IMR-90 (cell line): ENCODE measurements at places on chromosomes 3 and 15.

DNA sequence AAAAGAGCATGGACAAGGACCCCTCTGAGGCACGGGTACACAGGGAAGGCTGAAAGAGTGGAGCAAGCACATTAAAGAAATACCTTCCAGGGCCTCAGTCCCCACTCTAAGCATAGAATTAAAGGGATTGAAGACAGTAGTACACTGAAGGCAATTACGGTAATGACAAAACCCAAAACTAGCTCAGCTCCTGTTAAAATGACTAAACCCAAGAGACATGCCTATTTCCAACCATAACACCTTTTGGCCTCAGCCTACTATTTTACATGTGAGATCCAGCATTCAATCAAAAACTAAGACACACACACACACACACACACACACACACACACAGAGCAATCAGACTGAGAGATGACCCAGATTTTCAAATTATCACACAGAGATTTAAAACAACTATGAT, 19.8 kb downstream of the MAP4 start:
- no peak for DNase-seq

- peak; percentile 30 for DNase-seq
These were observed 896.0 kb downstream of the MCTP2 start for GRCh38 chr15:95127356-95127755.

DNA sequence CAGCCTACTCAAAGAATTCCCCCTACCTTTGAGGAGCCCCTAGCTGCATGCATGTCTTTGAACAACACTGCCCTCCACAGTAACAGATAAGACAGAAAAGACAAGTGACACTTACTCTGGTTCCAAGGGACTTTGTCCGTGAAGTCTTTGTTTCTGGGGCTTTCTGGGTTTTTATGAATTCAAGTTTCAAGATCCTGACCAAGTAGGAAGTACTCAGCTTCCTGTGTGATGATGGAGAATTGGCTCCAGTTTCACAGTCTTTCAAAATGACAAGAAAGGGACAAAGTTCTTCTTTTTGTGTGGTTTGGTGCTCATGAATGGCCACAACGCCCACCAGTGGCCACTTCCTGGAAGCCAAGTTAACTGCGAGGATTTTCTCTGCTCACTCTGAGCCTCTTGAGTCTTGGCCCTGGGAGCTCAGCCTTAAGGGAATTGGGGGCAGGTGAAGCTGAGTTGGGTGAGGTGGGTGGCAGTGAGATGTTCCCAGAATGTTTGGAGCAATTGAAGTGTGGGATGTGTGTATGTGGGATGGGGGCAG, at the start of gene CCR1:
Gene CCR1 (minus strand): TSS at position 147 of the 538 bp plus-strand sequence. CDS start 4,000 bp downstream, outside the sequence.
- DNase-seq: peak; percentile 10

GRCh38 chr15:89175617-89176191, 45.7 kb downstream of the RLBP1 start:
- no peak for DNase-seq

- DNase-seq: no peak
These were observed 255.6 kb downstream of the ZNF621 start for GRCh38 chr3:40780291-40780924.

GRCh38 chr3:117995842-117996437, 1038.7 kb downstream of the IGSF11 start:
- DNase-seq: peak; percentile 26

GRCh38 chr3:157261000-157261399, 101.1 kb upstream of the CCNL1 start:
- DNase-seq: no peak

- DNase-seq: no peak
These were observed 38.7 kb downstream of the SEMA3G start for GRCh38 chr3:52406231-52406661.

- DNase-seq: peak; percentile 22
These were observed 701 bp downstream of the OSBPL11 start for GRCh38 chr3:125594581-125595011.

DNA sequence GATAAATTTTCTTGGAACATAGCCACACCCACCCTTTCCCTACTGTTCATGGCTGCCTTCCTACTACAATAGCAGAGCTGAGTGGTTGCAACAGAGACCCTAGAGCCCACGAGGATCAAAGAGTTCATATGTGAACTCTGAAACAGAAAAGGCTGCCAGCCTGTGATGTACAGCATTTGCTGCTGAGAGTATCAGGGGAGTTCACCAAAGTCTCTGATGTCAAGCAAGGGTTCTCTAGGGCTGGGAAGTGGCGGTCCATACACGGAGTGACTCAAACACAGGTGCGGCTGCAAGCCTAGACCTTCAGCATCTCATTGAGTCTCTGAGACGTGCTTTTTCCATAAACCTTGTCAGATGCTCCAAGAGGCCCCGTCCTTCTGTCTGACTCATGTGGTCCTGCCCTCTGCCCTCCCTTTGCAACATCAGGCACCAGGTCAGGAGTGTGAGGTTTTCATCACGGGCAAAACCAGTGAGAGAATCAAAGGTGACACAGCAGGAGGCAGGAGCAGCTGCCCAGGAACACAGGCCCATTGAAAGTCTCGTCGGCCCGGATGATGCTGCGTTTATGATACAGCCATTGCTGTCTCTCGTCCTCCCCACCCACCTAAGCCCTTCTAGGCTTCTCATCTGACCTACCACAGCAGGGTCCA, 42.9 kb downstream of the PCSK6 start:
- no peak for DNase-seq

DNA sequence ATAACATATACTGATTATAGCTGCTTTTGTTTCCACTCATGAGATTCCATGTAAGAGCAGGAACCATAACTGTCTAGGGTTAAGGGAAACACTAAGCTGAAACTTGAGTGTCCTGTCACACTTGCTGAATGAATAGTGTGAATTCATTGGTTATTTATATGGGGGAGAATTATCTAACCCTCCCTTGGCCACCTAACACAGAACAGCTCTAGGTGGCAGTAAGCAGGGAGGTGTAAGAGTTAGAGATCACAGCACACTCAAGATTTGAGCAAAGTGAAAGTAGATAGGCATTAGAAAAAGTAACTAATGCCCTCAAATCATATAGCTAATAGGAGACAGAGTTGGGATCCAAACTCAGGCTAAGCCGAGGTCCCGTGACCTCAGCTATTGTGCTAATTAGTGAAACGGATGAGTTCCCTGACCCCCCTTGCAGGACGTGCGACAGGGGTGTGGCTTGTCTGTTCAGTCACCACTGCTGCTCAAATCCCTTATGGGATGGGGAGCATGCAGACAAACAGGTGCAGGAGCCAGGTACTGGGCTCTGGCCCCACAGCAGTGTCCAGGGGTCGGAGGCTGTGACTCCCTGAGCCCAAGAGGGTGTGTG, 27.7 kb upstream of the ANO10 start:
- DNase-seq: no peak

- no peak for DNase-seq
These were observed 120.5 kb upstream of the PROK2 start for GRCh38 chr3:71905426-71905825.

- DNase-seq: peak; percentile 47
These were observed 36.8 kb downstream of the CA12 start for GRCh38 chr15:63344731-63345390.

GRCh38 chr3:3177861-3178497, 1.5 kb downstream of the CRBN start:
- peak; percentile 12 for DNase-seq

DNA sequence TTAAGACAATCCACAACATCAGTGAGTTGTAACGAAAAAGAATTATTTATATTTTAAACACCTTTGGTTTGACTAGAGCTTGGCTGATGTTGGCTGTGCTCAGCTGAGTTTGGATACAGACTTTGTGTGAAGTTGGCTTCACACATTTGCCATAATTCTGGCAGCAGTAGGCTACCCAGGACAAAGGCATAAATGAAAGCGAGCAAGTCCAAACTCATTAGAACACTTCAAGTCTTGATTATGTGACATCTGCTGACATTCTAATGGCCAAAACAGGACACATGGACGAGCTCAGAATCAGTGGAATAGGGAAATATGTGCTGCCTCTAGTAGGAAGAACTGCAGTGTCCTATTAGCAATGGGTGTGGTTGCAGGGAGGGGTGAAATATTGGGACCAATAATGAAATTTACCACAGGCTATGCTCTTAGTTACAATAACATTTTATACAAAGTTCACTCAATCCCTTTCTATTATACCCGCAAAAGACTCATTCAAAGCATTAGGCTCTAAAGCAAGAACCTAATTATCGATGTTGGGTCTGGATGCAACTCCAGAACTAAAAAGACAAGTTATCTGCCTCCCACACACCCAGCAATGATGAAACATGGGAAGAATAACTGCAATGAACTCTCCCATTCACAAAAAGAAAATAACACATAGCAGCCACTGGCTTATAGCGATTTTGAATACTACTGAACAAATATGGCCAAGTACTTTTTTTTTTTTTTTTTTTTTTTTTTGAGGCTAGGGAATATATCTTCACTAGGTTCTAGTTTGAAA, 493.9 kb upstream of the RASGRP1 start:
- DNase-seq: no peak

DNA sequence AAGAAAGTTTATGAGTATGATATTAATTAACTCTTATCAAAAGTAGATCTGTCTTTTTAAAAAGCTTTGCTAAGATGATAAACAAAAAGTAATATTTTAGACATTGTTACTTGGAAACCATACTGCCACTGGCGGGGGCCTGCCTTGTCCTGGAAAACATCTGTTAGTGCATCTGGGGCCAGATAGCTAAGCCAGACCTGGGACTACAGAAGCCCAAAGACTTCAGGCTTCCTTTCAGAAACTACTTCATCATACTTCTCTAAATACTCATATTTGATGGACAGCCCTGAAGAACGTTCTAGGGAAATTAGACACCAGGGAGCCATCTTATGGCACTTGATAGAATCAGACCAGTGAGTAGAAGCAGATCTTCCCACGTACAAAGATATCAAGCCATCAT, 795.4 kb upstream of the SEMA6D start:
- DNase-seq: no peak

DNA sequence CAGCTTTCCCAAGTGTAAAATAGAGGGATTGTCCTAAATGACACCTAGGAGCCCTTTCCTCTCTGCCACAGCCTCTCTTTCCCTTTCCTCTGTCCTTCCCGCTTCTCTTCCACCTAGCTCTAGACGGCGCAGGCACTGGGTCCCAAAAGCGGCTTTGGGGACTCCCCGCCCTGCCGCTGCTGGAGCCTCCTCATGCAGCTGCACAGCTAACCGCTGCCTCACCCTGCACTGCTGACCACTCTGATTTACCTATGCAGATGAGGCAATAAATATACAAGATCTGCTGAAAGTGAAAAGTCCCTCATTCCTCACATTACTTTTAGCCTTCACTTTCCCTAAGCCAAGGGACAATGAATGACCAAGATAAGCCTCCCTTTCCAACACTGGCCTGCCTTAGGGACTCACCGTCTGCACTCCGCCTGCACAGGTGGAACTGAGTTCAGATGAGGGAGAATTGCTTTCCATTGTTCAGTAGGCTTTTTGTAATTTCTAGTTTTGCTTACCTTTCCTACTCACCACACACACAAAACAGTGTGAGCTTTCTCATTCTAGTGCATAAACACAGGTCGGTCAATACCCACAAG, 197.5 kb upstream of the BCL6 start:
- no peak for DNase-seq

GRCh38 chr3:170189398-170190256, 8.1 kb upstream of the PHC3 start:
- DNase-seq: no peak

- no peak for DNase-seq
These were observed 199.8 kb downstream of the WDR72 start for GRCh38 chr15:53559364-53560277.

DNA sequence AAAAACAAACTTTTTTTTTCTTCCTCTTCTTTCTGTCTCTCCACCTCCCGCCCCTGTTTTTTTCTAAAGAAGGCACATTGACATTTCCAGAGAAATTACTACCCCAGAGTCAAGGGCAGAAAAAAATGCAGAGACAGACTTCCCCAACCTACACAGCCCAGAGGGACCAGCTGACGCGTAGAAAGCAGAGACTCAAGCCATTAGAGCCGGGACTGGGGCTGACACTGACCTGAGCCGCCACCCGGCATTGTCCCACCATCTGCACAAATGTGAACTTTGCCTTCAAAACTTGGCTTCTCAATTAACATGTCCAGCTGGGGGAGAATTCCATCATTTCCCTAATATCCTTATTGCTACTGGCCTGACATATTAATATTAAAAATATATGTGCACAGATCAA, 385.6 kb downstream of the NR2F2 start:
- DNase-seq: no peak

GRCh38 chr3:13400114-13400673, 19.9 kb downstream of the NUP210 start:
- no peak for DNase-seq

- DNase-seq: no peak
These were observed 35.4 kb downstream of the RNU5B-1 start for GRCh38 chr15:65339920-65340319.

GRCh38 chr15:99427668-99428361, 138.0 kb upstream of the MEF2A start:
- no peak for DNase-seq

DNA sequence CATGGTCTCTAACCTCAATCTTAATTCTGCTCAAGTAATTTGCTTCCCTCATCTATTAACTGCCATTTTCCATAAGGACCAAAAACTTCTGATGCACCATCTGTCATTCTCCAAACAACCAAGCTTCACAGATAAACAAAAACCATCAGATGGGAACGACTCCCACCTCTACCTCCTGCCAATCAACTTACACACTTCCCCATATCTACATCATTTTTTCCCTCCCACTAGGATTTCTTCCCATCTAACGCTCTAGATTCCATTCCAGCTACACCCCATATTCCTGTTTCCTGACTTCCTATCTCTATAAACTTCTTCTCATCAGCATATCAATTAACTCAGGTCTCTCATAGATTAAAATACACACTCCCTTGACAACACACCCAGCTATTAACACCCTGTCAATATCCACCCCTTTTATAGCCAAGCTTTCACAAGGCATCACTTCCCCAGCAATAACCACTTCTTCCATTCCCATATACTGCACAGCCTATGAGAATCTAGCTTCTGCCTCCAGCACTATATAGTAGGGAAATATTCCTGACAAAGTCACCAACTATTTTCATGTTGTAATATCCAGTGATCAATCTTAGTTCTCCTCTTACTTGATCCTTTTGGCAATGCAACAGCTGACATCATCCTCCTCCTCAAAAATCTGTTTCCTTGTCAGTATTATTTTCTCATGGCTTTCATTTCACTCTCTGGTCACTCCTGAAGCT, 39.2 kb downstream of the SNX4 start:
- peak; percentile 93 for DNase-seq

DNA sequence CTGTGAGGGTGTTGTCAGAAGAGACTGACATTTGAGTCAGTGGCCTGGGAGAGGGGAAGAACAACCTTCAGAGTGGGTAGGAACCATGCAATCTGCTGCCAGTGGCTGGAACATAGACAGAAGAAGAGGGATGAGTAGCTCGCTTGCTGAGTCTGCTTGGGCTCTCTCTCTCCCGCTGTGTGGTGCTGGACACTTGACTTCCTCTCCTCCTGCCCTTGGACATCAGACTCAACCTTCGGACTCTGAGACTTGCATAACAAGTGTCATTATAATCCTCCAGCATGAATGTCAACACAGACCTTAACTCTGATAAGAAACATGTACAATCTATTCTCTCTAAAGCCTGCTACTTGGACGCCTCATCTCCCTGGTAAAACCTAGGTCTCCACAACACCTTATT, 5.9 kb upstream of the NMD3 start:
- no peak for DNase-seq
